Activated naive CD8-positive, alpha-beta T cell treated with anti-CD3 and anti-CD28 coated beads, Interleukin-2, amount 10 ng/mL, durations not matched to agents 7 days and 5 days (primary cell): ENCODE measurements at places on chromosomes 1 and 21. TPM values are rescaled to one million over a fixed set of nuclear protein-coding genes. Genes with fewer than 3 reads are reported as not detected.

- DNase-seq, result no peak
Measured at GRCh38 chr1:39268906-39269305, 64.4 kb downstream of the MACF1 start.

GRCh38 chr1:91623020-91623419 lies 122.4 kb downstream of the CDC7 start:
- DNase-seq, result no peak

DNA sequence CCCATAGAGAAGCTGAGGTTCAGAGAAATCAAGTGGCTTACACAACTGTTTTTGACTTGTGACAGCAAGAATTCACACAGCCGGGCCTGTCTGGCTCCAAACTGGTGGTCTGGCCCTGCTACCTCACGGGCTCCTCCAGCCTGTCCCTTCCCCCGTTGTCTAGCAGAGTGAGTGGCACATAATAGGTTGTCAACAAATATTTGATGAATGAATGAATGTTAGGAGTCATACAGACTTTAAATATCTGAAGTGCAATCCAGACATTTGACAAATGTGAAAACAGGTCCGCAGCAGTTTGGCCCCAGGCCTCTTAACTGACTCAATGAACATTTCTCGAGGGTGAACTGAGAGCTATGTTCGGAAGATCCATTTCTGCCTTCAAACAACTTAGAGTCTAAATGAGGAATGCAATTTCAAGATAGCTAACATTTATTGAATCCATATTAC lies 1.1 kb upstream of the RHOC start:
- DNase-seq, result no peak

- DNase-seq, result no peak
Measured at GRCh38 chr1:114729782-114730181, 13.2 kb upstream of the NRAS start.

- DNase-seq, result no peak
Measured at GRCh38 chr1:3079381-3080052, 10.5 kb downstream of the PRDM16 start.

DNA sequence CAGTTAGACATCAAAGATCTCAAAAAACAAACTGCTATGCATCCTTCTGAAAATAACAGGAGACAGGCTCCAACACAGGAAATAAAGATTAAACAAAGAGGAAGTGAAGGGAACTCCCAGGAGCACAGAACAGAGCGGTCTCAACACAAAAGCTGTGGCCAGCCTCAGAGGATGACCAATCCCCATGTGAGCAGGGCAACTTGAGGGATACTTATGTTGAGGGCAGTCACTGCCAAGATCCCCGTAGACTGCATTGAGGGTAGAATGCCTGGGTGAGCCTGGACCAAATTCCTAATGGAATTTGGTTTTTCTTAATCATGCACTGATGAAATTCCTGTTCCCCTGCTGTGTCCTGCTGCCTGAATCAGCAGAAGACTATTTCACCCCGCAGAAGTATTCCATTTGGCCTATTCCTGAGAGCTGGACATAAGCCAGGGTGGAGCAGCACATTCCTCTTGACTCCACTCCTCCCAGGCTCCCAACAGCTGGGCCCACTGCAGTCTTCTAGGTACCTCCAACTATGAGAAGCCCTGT lies 49.0 kb downstream of the JAK1 start:
- no peak for DNase-seq

DNA sequence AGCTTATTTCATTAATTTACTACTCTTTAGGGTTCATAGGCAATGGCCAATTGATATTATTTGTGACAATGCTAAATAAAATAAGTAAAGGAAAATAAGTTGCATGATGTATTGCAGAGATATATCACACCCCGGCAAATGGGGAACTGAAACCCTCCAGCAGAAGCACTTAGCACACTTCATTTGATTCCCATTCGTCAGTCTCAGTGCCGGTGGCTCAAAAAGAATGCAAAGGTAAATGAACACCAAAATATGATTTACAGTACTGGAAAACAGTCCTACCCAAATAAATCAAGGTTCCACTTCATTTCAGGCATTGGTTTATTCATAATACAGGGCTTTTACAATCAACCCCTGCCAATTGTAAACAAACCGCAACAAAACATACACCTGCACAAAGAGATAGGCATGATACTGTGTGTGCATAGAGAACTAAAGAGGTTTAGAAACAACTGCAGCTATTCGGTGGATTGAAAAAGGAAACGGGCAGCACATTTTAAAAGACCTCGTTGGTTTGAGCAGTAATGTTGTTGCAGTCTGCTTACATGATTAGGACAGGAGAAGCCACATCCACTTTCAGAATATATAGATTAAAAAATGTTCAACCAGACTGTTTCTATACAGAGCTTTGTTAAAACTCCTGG lies 1019.2 kb downstream of the TTLL7 start:
- no peak for DNase-seq

DNA sequence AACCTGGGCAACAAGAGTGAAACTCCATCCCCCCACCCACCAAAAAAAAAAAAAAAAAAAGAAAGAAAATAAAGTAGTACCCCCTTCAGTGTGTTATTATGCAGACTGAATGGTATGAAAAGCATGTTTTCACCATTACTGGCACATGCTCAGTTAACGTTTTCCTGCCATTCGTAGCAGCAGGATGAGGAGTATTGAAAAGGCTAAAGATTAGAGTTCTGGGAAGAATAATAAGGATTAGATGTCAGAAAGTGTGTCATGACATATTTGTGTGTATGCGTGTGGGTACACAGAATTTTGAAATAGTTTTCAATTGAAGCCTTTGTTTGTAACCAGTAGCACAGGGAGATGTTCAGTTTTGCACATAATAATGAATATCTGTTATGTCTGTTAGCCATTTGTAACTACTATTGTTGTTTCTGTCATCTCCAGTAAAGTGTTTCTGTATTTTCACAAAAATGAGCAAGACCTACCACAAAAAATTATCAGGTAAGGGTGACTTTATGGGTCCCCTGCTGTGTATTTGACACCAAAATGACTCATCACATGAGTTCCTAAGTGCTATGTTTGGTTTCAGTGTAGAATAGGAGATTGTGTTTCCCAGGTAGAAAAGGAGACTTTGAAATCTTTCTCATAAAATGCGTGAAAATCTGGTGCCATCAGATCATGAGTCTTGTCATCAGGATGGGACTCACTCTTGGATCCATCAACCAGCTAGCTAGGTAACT lies 358.9 kb downstream of the DISC1 start:
- DNase-seq, result no peak

CACNA1E gene
- total RNA-seq, result not detected
